Fibroblast of pulmonary artery (primary cell): ENCODE measurements at places on chromosomes 3 and 15.

GRCh38 chr15:77440378-77440999 is 19.8 kb downstream of the HMG20A start:
- peak; percentile 68 for DNase-seq

DNA sequence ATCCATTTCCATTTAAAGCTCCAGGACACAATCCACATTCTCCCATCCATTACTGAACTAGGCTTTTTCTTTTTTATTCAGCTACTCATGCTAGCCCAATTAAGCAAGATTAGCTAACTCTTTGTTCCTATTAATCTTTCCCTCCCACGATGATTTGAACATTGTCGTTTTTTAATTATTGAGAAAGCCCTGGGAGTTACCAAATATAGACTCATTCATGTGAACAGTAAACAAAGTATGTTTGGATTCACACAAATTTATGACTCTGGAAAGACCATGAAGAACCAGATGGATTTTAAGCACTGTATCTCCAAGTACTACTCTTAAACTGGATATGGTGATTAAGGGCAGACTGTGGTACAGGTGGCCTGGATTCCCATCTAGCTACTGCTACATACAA is 82.2 kb downstream of the STRIT1 start:
- no peak for DNase-seq

- DNase-seq: no peak
Measured at GRCh38 chr3:123793425-123793824, 90.7 kb downstream of the MYLK start.

DNA sequence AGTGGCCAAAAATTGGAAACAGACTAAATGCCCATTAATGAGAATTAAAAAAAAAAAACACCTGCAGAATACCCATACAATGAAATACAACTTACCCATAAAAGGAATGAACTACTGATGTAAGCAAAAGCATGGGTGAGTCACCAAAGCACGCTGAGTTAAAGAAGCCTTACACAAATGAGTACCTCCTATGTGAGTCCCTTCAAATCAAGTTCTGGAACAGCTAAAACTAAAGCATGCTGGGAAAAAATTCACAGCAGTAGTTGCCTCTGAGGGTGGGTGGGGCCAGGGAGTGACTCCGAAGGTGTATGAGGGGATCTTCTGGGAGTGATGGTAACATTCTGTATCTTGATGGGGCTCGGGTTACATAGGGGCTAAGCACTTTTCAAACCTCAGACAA is 11.4 kb downstream of the MYO5C start:
- DNase-seq: peak; percentile 15

DNA sequence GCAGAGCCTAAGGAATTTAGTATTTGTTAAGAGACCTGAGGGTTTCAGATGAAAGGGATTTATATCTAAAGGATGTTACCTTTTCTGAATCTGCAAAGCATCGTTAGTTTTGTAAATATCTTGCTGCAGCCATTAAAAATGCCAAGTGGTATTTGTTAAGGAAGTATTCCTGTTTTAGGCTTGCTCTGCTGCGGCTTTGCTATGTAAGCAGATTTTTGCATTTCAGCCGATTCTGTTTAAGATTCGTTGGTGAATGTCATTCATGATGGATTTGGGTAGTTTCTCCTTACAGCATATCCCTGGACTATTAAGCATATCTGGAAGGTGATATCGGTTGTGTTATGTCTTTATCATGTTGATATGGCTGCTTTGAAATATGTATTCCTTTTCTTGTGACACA is 1.0 kb downstream of the USP8 start:
- no peak for DNase-seq

DNA sequence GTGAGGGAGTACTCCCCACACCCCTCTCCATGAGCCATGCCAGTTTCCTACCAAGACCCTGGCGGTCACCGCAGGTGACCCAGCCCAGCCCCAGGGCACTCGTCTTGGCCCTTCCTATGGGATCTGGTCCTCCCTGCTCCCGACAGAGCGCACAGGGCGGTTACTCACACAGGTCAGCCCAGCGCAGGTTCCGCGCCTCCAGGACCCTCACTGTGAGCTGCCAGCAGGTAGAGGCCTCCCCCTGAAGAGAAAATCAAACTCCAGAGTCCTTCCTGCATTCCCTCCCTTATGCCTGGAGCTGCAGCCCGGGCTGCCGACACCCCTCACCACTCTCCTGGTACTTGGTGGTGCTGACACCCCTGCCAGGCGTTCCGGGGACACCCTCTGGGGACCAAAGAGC is 6.9 kb downstream of the PLA2G4D start:
- DNase-seq: no peak

- DNase-seq: peak; percentile 19
Measured at GRCh38 chr3:128946411-128946810, 47.5 kb downstream of the CFAP92 start.

DNA sequence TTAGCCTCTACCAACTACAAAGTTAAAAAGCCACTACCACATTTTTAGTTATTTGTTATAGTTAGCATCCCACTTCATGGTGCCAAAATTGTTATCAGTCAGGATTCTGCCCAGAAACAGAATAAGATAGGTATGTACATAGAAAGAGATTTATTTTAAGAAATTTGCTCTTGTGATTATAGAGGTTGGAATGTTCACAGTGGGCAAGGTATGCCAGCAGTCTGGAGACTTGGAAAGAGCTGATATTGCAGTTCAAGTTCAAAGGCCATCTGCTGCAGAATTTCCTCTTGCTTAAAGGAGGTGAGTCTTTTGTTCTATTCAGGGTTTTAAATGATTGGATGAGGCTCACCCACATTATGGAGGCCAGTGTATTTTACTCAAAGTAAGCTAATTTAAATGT is 143.8 kb upstream of the POU1F1 start:
- DNase-seq: no peak

DNA sequence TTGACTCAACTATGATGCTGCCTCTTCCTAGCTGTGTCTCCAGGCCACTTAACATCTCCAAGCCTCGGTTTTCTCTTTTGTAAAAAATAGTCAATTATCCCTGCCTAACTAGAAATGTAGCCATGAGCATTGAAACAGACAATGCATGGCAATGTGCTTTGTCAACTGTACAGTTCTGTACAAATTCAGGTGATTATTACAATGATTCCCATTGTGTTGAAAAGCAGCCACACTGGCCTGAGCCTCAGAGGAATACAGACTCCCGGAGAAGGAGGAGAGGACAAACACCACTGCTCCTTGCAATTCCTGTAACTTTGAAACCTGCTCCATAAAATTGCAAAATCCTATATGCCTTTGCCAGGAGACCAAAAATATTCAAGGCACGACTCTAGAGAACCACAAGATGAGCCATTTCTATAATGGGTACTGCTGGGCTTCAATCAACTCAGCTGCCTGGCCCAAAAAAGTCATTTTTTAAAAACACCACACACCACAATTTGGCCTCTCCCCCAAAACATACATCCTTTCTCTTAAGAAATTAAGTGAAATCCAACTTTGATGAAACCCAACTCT is 28.6 kb downstream of the DAPK2 start:
- no peak for DNase-seq

GRCh38 chr3:126517291-126517951 is at the start of gene UROC1:
UROC1 (minus strand) TSS chr3:126517773; CDS start chr3:126517719, 54 bp downstream.
- DNase-seq: no peak

DNA sequence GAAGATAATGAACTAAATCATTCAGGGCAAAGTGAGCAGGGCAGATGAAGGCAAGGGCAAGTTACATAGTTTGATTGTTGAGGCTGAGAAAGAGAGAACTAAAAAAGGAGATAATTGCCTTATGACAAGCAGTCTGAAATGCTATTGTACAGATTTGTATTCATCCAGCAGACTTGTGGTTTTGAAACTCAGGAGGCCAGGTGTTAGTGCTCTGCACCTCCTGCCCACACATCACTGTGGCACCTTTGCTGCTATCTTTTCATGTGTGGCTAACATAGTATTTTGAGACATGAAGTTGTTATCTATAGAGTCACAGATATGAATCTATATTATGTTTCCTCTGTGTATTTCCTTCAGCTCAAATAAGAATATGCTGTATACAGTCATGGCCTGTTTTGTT is 24.3 kb upstream of the SUCLG2 start:
- DNase-seq: no peak

DNA sequence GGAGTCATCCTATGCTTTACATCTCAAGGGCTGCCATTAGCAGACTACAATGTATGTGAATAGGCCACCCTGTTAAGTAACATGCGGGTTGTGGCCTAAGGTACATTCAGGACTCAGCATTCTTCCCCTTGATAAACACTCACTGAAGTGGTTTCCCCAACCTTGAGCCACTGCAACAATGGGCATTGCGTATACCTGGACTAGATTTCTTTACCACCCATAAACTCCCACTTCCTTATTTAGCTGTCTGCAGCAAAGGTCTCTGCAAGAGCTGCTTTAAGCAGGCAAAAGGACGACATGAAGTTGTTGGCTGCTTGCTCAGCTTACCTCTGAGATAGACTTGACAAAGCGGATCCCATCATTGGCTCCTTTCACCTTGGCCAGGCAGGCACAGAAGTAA is 16.2 kb downstream of the FYCO1 start:
- DNase-seq: no peak

DNA sequence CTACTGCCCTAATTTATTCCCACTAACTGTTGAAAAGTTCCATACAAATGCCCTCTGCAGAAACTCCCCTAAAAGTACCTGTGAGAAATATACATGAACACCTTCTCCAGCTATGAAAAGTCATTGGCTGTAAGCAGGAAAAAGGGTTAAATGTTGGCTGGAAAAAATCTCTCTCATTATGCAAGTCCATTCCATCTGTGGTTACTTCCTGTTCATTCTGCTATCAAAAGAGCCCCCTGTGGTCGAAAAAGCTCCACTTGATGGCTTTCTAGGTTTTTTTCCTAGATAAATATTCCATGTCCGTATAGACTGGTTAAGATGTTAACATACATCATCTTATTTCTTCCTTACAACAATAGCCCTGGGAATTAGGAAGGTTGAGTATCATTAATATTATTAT is 56.2 kb upstream of the AKAP13 start:
- DNase-seq: no peak

DNA sequence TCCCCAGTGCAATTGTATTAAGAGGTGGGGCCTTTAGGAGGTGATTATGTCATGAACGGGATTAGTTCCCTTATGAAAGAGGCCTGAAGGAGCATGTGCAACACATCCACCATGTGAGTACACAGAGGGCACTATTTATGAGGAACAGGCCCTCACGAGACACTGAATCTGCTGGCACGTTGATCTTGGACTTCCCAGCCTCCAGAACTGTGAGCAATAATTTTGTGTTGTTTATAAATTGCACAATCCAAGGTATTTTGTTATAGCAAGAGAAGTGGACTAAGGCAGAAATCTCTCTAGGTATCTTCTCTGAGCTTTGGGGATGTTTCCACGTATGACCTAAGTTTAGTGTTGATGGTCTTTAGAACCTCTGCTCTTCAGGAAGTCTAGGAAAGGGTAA is 149.3 kb upstream of the CBLB start:
- no peak for DNase-seq

DNA sequence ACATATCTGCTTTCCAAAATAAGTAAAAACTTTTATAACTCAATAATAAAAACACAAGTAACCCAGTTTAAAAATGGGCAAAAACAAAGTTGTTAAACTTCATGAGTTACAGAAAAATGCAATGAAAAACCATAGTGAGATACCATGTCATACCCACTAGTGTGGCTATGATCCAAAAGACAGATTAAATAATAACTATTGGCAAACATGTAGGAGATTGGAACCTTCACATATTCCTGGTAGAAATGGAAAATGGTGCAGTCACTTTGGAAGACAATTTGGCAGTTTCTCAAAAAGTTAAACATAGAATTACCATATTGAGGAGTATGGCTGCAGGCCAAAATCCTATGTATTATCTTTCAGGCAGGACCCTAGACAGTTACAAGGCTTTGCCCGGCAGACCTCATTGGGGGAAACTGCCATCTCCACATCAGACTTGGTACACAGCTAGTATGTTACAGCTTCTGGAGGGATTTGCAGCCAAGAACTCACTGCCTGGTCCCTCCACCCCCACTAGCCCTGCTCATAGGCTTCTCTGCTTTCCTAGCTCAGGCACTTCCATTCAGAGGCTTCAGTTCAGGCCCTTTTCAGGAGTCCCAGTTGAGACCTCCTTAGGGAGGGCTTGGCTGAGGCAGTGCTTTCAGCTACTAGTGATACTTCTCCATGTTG is 147.8 kb downstream of the NEK10 start:
- DNase-seq: no peak

DNA sequence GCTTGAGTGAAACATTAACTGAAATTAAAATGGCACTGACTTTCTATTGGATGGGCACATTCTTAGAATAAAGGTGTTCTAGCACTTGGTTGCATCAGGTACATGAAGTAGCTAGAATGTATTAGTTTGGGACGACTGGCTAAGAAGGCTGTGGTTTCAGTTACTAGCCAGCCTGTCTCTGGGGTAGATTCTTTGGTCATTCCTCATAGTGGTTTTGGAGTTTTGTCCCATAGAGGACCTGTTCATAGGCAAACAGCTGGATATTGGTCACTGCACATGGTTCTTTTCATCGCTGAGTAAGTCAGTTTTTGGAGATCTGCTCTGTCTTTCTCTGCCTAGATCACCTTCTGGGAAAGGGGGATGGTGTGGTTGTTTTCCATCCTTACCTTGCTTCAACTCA is 55.3 kb downstream of the ADAMTSL3 start:
- no peak for DNase-seq

DNA sequence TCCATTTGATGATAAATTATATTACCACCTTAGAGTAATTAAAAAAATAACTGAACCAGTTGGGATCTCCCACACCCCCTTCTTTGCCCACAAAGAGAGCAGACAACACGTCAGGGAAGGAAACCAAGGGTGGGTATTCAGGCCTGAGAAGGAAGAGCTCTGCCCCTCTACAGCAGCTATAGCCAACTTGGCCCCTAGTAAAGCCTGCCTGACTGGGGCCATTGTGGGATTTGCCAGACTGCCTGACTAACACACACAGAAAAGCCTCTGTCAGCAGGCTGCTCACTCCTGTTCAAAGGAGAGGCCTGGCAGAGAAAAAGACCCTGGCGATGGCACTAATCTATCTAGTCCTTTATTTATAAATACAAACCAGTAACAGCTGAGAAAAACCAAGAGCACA is 41.4 kb downstream of the ATP8B4 start:
- DNase-seq: no peak

DNA sequence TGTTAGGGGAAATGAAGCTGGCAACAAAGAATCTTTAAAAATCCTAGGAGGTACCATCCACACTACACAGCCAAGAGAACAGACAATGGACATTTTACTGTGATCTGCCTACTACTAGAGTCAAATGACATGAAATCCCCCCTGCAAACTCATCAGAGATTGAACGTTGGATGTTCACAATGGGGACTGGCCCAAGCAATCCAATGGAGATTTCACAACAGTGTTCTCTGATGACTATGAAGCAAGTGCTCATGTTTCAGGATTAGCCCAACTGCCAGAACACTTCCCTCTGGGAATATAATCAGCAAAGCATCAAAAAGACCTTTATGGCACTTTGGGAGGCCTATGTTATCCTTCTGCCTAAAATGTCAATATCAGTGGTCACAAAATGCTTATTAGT is 97.8 kb downstream of the IGSF11 start:
- DNase-seq: no peak

GRCh38 chr3:188200481-188200880 is 46.5 kb downstream of the LPP start:
- DNase-seq: no peak

DNA sequence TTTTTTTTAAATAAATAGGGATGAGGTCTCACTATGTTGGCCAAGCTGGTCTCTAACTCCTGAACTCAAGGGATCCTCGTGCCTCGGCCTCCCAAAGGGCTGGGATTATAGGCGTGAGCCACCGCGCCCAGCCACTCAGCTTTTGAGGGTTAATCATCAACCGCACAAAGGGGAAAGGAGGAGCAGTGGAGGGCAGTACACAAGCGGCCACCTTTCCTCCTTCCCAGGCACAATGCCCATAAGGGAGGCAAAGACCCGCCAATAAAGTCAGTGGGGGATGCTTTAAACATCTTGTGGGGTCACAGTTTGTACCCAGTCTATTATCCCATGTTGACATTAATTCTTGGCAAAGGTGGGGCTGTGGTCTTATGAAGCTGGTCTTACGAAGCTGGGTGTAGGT is 32.4 kb downstream of the EHD4 start:
- no peak for DNase-seq
